ENCODE measurements at places on chromosomes 7 and 10.

DNA sequence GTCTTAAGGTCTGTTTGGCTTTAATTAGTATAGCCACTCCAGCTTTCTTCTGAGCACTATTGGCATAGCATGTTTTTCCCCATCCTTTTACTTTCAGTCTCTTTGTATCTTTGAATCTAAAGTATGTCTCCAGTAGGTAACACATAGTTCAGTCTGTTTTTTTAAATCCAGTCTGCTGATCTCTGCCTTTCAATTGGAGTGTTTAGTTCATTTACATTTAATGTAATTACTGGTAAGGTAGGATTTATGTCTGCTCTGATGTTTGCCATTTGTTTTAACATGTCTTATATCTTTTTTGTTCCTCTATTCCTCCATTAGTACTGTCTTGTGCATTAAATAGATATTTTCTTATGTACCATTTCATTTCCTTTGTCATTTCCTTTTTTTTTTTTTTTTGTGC, 72.5 kb downstream of the EXOC6 start:
- DNase-seq, result no peak

DNA sequence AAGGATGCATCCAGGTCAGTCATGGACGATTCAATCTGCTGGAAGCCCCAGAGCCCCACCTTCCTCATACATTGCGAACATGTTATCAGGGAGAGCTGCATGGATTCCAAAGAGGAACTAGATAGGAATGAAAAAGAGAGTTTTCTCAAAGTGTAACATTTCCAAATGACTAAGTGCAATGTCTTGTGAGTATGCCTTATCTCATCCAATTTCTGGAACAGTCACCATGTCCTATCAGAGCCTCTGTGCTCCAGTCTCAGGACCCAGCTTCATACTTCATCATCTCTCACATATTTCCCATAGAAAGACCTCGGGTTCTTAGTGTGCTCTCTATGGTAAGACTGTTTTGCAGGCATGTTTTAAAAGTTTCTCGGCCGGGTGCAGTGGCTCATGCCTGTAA, 26.8 kb downstream of the ZC3HC1 start:
- no peak for DNase-seq

GRCh38 chr10:50550291-50550839, 73.4 kb downstream of the SGMS1 start:
- DNase-seq, result no peak

DNA sequence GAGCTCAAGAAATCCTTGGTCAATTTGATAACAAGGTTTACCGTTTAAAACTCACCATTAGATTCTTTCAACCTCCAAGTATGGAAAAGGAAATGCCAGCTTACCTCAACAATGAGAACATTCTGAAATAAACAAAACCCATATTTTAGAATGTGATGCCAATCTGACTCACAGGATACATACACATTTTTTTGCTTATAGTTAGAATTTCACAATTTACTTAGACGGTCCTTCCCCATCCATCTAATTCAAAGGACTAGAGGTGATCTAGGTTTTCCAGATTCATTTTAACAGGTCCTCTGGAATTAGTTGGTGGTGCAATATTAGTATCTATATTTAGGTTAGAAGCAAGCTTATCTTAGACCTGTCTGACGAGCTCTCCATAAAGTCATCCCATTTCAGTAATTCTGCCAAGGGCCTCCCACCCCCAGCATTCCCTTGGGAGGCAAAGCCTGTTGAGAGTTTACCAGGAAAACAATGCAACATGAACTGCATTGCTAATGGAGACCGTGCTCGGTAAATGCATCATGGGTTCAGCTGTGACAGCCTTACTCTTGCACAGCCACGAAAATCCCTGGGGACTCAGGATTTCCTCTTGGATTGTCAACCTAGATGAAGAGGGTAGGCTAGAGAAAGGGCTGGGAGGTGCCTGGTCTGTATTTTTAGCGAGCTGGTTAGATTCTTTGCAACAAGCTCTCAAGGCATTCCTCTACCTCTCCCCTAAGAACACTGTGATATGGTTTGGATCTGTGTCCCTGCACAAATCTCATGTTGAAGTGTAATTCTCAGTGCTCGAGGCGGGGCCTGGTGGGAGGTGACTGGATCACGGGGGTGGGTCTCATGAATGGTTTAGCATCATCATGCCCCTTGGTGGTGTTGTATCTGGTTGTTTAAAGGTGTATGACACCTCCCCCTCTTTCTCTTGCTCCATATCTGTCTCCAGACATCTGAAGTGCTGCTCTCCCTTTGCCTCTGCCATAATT, 93.8 kb downstream of the PRTFDC1 start:
- DNase-seq, result no peak

GRCh38 chr7:82017334-82017943, 247.6 kb upstream of the HGF start:
- DNase-seq, result no peak

Data from stimulated activated CD8-positive, alpha-beta memory T cell treated with anti-CD3 and anti-CD28 coated beads, Interleukin-4, amount 100 ng/mL, for 1 hour (primary cell).